ENCODE measurements at places on chromosomes 4 and X. TPM values are rescaled to one million over a fixed set of nuclear protein-coding genes. Genes with fewer than 3 reads are reported as not detected.

- DNase-seq: no peak
Measured at GRCh38 chrX:30971774-30972603, 82.9 kb upstream of the TAB3 start.

- DNase-seq: no peak
Measured at GRCh38 chr4:71498002-71498401, 159.2 kb downstream of the SLC4A4 start.

Gene SPATA4
- total RNA-seq: not detected

- no peak for DNase-seq
Measured at GRCh38 chrX:77597090-77597489, 149.9 kb downstream of the FGF16 start.

- no peak for DNase-seq
Measured at GRCh38 chr4:185066179-185066578, 47.9 kb downstream of the HELT start.

Gene MSANTD1
- total RNA-seq: 0.80 TPM

DNA sequence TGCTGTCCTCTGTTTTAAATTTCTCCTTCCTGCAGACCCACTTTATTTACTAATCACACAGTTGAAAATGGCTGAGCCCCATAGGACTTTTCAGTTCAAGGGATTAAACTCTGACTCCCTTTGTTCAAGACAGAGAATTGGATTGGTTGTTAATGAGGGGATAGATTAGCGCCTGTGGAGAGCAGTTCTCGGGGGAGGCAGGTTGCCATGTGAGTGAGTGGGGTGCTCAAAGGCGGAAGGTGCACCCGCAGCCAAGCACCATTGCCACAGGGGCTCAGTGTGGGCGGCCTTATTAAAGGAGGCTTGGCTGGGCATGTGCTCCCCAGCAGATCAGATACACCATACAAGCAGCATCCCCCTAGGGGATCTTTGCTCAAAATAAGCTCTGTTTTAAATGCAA lies 7.9 kb upstream of the CBR4 start:
- DNase-seq: no peak

DNA sequence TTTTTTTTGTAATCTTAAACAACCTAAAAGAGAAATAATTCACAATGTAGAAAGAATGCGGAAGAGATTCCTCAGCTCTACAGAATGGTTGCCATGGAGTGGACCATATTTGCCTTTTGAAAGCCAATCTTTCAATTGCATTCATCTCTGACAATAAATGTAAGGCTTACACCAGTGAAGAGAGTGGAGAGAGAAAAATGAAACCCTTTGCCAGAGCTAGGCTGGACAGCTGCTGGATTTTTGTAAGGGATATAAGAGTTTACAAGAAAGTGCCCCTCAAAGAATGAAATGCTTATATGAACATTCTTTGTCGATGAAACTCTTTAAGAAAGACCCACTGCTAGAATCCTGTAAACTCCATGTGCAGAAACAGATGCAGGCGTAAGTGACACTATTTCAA lies 66.0 kb upstream of the FAT1 start:
- DNase-seq: no peak

Gene MAOA
- 232 TPM for total RNA-seq

Gene DTHD1
- total RNA-seq: 0.39 TPM

- DNase-seq: no peak
Measured at GRCh38 chr4:156158747-156159146, 205.1 kb upstream of the CTSO start.

- DNase-seq: no peak
Measured at GRCh38 chrX:18354369-18355223, at the start of gene SCML2. Gene SCML2 (minus strand): TSS chrX:18354688. CDS start chrX:18334071, 20,617 bp downstream.

DNA sequence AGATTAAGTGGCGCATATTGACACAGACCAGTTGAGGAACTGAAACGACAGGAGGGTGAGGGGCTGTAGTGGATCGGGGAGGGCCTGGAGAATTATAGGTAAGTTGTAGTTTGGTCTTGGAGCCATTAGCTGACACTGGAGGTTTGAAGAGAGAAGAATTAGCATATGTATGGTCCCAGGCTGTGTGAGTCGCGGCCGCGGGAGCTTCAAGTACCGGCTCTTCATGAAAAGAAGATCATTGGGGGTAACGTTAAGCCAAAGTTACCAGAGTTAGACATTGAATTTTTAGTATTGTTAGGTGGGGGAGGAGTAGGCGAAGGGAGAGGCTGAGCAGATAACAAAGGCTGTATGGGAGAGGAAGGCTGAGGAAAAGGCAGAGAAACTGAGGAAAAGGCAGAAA lies 56.5 kb downstream of the ZNF674 start:
- no peak for DNase-seq

DNA sequence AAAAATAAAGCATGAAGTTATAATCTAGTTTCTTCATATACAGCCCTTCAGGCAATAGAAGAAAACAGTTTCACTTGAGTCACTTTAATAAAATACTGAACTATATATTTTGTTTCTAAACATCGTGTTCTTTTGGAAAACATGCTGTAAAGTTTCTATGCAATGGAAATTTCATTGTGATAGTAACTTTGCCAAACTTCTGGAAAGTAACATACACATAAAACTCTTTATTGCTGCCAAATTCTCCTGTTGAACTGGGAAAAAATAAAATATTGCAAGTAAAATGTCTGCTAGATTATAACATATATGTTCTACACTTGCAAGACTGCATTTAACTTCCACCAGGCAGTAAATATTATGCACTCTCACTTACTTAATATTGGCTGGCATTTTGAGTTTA lies 635.4 kb downstream of the SPRY1 start:
- DNase-seq: no peak

Gene NPNT
- 6.9 TPM for total RNA-seq

Measured in mesenteric fat pad (tissue), 1 donor.